Nucleus accumbens (tissue), 56 donors: ENCODE measurements at places on chromosomes 13 and 19.

DNA sequence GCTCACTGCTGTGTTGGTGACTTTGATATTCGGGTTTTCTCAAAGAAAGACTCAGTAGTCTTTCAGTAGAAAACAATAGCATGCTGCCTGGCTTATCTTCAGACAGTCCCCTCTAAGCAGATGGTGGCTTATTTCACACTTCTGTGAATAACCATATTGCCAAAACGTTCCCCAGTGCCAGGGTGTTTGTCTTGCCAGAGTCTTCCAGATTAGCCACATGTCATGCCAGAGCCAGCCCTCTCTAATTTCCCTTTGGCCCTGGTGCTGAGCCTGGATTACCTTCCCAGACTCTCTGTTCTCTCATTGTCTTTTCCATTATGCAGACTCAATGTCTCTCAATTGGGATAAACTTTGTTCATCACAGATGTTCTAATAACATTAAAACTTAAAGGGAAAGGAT is 488.0 kb upstream of the ATXN8OS start:
- DNase-seq, result no peak

DNA sequence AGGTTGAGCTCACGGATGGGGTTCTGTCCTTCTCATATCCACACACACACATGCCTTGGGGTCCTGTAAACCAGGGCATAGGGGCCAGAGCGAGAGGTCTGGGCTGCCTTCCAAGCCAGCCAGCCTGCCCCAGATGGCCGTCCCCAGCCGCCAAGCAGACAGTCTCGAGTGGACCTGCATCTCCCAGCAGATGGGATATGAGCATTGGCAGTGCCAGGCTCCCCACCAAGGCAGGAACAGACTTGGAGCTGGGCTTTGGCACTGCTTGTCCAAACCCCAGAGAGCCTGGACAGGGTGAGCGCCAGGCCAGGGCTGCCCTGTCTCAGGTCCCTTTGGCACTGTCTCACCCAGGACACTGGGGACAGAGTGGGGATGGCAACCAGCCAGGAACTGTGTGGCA is 130.4 kb downstream of the DPF1 start:
- peak; percentile 44 for DNase-seq

GRCh38 chr13:98675066-98675465 is 77.4 kb downstream of the SLC15A1 start:
- no peak for DNase-seq

- DNase-seq, result no peak
These were observed 16.1 kb downstream of the ZFR2 start for GRCh38 chr19:3852614-3853254.

GRCh38 chr13:28173793-28174192 is 35.4 kb downstream of the PAN3 start:
- no peak for DNase-seq

DNA sequence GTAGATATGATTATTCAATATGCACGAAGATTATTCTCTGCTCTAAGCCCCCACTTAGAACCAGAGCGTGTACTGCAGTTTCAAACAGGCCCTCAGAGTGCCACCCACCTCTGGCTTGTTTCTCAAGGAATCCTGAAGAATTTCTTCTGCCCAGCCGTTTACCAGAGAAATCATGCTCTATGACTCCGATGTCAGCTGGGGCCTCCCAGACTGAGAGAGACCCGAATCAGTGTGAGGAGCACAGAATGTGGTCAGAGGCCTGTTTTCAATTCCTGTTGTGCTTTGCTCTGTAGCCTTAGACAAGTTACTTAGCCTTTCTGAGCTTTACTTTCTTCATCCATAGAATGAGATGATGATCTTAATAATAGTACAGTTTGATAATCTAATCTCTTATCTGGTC is 5.5 kb downstream of the PNMA8C start:
- DNase-seq, result no peak

GRCh38 chr13:100515410-100515800 is 73.2 kb downstream of the GGACT start:
- no peak for DNase-seq

DNA sequence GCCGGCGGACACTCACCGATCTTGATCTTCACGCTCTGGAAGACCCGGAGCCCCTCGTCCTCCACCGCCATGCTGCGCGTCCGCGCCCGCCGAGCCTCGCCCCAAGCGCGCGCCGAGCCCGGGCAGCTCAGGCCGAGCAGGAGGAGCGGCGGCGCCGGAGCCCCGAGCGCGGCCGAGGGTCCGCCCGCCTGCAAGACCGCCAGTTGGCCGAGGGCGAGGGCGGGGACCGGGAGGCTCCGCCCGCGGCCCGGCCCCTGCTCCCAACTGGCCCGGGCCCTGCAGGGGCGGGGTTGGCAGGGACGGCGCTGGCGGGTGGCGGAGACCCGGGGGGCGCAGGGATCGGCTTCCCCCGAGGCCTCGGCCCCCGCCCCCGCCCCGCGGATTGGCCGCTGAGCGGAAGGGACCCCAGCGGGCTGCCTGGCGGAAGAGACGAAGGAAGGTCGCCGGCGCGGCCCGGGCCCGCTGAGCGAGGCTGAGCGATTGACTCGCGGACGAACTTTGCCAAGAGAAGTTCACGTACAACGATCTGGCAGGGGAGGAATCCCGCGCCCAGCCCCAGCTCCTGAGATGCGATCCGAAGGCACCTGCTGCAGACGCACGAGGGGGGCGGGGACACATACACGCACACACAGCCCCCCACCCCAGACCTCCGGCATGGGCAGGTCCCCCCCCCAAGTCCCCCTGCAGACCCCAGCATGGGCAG is at the start of gene RASA3:
RASA3 (minus strand) TSS at position 205 of the 703 bp plus-strand sequence; CDS start at position 71, 134 bp downstream.
- peak; percentile 26 for DNase-seq

GRCh38 chr13:60772726-60773125 is 375.7 kb downstream of the TDRD3 start:
- DNase-seq, result no peak

DNA sequence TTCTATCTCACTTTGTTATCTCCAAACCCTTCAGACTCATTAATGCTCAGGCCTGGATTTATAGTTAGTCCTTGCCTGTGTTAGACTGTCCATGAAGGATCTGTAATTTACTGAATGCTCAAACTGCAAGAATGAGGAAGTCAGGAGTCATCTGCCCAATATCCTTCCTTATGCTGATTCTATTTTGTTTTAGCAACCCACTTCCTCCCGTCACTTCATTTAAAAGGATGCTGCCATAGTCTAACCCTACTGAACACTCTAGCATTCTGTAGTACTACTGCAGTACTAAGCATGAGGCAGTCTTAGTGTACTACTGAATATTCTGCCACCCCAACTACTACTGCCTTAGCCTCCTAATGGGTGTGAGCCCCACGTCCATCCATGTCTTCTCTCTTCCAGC is 1.5 kb downstream of the FCAR start:
- DNase-seq, result no peak

DNA sequence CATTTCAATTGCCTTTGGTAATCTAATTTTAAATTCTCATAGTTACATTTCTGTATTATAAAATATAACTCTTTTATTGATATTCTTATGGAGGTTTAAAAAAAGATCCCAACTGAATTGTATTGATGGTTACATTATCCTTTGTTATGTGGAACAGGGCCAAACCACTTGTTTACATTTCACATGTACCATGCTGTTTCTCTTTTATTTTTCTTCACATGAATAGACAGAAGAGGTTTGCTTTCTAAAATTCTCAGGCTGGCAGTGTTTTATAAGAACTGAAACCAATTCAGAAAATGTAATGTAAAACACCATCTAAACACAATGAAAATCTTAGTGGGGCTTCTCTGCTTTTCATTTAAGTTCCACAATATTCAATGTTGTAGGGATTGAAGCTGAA is 122.5 kb downstream of the GPC5 start:
- DNase-seq, result no peak

DNA sequence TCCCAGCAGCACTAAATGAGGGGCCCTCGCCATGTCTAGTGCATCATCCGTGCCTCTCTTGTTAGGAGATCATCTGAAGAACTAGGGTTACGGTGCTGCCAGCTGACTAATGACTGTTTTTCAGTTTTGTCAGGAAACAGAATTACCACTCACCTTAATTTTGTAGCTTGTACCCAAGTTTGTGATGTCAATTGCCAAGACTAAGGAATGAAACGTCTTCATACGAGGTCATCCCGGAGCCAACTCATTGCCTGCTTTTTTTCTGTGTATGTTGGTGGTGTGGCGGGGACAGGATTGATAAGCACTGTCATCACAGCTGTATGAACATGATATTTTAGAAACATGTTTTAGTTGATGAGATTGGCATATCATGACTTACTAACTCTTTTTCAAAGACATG is 100.6 kb downstream of the TNFRSF19 start:
- no peak for DNase-seq
